Mucosa of descending colon (tissue), 3 donors: ENCODE measurements at places on chromosomes 6 and 20. TPM values are rescaled to one million over a fixed set of nuclear protein-coding genes. Genes with fewer than 3 reads are reported as not detected.

GLP1R gene
- not detected for total RNA-seq

PRPH2 gene
- total RNA-seq = 0.72 TPM

PEX3 gene
- total RNA-seq = 13.6 TPM

RNF182 gene
- 0.09 TPM for total RNA-seq

JPH2 gene
- total RNA-seq = 8.3 TPM

CGA gene
- total RNA-seq = not detected

GJA10 gene
- not detected for total RNA-seq

DEFB121 gene
- total RNA-seq = not detected

TRIM26 gene
- 53.0 TPM for total RNA-seq

SPDEF gene
- total RNA-seq = 49.1 TPM

NDRG3 gene
- total RNA-seq = 26.1 TPM

NRN1 gene
- total RNA-seq = 2.7 TPM

COX4I2 gene
- 0.90 TPM for total RNA-seq

GNRH2 gene
- not detected for total RNA-seq

BPIFB2 gene
- total RNA-seq = not detected

LTA gene
- 0.22 TPM for total RNA-seq

SALL4 gene
- total RNA-seq = 0.05 TPM

TGM3 gene
- total RNA-seq = 0.29 TPM

HLA-DMB gene
- total RNA-seq = 22.8 TPM

PRSS35 gene
- 0.14 TPM for total RNA-seq

CD24 gene
- 1,593 TPM for total RNA-seq

MAK gene
- total RNA-seq = not detected

TXLNB gene
- 0.36 TPM for total RNA-seq

C20orf96 gene
- 12.1 TPM for total RNA-seq

FLRT3 gene
- 3.2 TPM for total RNA-seq

CALHM6 gene
- total RNA-seq = 4.2 TPM

CDH22 gene
- total RNA-seq = 0.32 TPM

DAAM2 gene
- 27.8 TPM for total RNA-seq

BMP5 gene
- 1.6 TPM for total RNA-seq

OOEP gene
- total RNA-seq = not detected

CAGE1 gene
- not detected for total RNA-seq

CHRNA4 gene
- total RNA-seq = not detected

EGFL8 gene
- 32.1 TPM for total RNA-seq

ANGPT4 gene
- total RNA-seq = not detected

EFCAB8 gene
- 0.66 TPM for total RNA-seq

PHACTR3 gene
- total RNA-seq = 3.4 TPM

MAPK13 gene
- 173 TPM for total RNA-seq

FUCA2 gene
- 67.7 TPM for total RNA-seq

SLC22A3 gene
- 1.6 TPM for total RNA-seq

NELFE gene
- 44.9 TPM for total RNA-seq

ERMARD gene
- total RNA-seq = 25.2 TPM

FAM209B gene
- total RNA-seq = not detected

KCNB1 gene
- 2.3 TPM for total RNA-seq

DOK5 gene
- 0.67 TPM for total RNA-seq

ADAM33 gene
- 9.7 TPM for total RNA-seq
